NCI-H1694 (cell line): ENCODE measurements at places on chromosomes 5 and 9.

- no peak for DNase-seq
Measured at GRCh38 chr9:97271292-97271691, 36.2 kb upstream of the CCDC180 start.

GRCh38 chr9:77710316-77710715, 62.2 kb upstream of the GNA14 start:
- no peak for DNase-seq

- DNase-seq: no peak
Measured at GRCh38 chr5:60340326-60340725, 359.6 kb downstream of the DEPDC1B start.

GRCh38 chr9:25964239-25964638, 286.0 kb upstream of the TUSC1 start:
- DNase-seq: peak; percentile 67

DNA sequence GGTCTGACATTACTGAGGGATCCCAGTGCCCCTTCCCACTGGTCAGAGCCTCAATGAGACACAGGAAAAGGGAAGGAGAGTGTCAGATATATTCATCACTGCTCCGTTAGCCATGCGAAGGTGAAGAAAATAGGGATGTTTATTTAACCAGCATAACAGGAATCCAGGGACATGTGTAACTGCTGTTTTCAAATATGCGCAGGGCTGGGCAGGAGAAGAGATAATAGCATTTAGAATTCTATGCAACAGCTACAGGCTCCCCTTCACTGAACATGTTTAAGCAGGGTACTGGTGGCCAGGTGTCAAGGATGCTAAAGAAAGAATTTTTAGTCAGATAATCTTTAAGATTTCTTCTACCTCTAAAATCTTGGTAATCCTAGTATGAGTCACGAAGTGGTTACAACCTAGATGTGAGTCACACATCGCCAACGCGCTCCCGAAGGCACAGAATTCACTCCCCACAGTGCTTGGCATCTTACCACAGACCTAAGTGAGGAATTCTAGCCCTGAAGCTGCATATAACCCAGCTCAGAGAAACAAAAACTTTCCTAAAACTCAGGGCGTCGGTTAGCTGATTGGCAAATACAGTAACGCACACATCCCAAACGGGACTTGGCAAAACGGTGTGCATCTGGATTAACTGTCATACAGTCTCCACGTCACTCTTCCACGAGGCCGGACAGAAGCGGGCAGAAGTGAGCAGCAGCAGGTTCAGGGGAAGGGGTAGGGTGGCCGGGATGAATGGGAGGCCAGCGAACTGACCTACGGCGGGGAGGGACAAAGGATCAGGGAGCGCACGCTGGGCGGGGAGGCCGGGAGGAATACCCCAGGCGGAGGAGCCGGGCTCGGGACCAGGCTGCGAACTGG, 1.1 kb downstream of the CTNNAL1 start:
- peak; percentile 7 for DNase-seq

DNA sequence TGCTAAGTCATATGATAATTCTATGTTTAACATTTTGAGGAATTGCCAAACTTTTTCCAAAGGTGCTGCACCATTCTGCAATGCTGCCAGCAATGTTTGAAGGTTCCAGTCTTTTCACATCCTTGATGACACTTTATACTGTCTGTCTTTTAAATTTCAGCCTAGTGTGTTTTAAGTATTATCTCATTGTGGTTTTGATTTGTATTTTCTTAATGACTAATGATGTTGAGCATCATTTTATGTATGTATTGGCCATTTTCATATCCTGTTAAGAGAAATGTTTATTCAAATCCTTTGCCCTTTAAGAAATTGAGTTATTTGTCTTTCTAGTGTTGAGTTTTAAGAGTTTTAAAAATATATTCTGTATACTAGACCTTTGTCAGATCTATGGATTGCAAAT, 5.0 kb upstream of the TEX48 start:
- DNase-seq: no peak

GRCh38 chr5:113742176-113742575, 228.7 kb downstream of the YTHDC2 start:
- DNase-seq: no peak

- no peak for DNase-seq
Measured at GRCh38 chr9:18825656-18826170, 207.3 kb downstream of the SAXO1 start.

- no peak for DNase-seq
Measured at GRCh38 chr9:32497921-32498320, 28.1 kb downstream of the RIGI start.

DNA sequence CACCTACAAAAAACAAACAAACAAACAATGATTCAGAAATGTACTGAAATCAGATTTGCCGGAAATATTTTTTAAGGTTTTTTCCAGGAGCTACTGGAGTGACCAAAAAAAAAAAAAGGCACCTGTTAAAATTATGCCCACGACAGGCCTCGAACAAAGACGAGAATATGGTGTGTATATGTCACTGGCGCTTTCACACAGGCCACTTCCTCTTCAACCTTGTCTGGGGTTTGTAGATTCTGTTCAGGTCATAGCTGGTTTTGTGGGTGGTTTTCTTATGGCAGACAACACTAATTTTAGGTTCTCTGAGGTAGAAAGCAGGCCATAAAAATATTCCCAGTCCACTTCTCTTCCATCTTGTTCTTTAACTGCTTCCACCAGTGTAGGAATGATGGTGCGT, 7.0 kb downstream of the NDUFB6 start:
- no peak for DNase-seq

- DNase-seq: no peak
Measured at GRCh38 chr5:84603568-84604185, 219.0 kb upstream of the EDIL3 start.

GRCh38 chr5:169083394-169084018, 217.4 kb downstream of the SLIT3 start:
- DNase-seq: no peak

- DNase-seq: no peak
Measured at GRCh38 chr9:87714819-87715218, 11.1 kb upstream of the CTSL start.

DNA sequence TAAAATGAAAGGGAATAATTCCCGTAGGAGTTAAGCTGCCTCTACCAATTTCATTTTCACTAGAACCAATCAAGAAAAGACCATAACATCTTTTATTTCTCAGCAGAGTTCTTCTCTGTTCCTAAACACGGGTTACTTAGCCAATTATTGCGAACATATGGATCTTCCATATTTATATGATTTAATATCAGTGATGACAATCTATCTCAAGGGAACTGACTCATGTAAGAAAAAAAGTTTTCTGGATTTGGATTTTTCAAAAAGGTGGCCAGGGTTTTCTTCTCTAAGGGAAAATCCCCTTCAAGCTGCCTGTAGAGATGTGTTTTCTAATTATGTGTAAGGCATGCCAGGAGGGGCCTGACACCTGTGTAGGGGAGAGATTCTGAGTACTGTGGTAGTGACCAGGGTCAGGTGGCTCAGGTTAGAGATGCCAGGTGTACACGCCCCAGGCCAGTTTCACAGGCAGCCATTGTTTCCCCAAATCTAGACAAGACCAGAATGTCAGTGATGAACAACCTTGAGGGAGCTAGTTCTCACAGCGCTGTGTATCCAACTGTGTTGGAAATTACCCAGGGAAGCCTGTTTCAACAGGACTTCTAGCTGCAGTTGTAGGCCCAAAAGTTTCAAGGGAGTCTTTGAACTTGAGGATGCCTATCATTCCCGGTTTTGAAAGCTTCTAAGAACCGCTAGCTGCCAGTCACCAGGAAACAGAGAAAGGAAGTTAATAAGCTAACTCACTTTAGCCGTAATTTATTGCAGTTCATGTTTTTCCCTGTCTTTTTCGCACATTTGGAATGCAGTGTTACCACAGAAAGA, 572.5 kb upstream of the RGMB start:
- no peak for DNase-seq
